ENCODE measurements at places on chromosomes 2 and 18.

DNA sequence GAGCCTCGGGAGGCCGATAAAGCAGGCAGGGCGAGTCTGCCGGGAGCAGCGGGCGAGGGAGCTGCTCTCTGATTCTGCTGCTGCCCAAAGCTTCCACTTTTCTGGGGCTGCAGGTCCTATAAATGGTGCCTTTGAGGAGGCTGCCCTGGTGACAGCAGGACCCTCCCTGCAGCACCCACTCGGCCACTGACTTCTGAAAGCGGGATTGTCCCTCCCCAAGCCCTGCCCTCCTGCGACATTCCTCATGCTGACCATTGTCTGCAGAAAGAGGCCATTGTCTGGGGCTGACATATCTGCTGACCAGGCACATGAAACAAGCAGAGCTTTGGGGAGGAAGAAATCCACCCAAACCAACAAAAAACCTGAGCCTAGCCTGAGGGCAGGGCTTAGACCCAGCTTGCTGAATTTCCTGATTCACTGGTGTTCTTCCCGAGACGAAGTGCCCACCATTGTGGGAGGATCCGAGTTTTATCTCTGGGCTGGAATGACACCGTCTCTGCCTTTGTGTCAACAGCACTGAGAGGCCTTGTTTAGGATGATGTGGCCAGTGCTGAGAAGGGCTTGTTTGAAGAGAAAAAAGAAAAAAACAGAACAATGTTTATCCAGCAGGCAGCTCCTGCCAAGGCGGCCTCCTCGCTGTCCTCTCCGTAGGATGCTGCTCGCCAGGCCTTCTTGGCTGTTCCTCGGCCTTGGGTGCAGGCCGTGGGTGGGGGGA lies 129.7 kb downstream of the MYCN start:
- DNase-seq: no peak

DNA sequence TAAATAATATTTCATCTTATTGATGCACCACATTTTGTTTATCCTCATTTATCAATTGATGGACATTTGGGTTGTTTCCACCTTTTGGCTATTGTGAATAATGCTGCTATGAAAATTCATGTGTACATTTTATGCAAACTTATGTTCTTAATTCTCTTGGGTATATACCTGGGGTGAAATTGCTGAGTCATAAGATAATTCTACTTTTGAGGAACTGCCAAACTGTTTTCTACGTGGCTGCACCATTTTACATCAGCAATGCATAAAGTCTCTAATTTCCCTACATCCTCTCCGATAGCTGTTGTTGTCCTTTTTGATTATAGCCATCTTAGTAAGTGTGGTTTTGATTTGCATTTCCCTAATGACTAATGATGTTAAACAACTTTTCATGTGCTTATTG lies 116.5 kb upstream of the DLX2 start:
- DNase-seq: no peak

DNA sequence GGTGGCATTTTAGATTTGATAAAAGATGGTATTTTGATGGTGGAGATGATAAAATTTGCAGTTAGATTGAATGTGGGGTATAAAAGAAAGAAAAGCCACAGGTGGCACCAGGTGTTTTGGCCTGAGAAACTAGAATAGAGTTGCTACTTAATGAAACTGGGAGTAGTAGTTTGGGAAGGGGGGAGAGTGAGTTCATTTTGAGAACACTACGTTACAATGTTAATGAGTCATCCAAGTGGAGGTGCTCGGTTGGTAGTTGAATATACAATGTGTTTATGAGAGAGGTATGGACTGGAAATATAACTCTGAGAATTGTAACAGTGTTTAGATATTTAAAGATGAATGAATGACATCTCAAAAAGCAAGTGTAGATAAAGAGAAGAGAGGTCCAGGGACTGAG lies 26.4 kb downstream of the EPG5 start:
- DNase-seq: no peak

GRCh38 chr2:68623820-68624219 lies 19.6 kb upstream of the PROKR1 start:
- no peak for DNase-seq
